ENCODE measurements at places on chromosomes 7 and 10.

DNA sequence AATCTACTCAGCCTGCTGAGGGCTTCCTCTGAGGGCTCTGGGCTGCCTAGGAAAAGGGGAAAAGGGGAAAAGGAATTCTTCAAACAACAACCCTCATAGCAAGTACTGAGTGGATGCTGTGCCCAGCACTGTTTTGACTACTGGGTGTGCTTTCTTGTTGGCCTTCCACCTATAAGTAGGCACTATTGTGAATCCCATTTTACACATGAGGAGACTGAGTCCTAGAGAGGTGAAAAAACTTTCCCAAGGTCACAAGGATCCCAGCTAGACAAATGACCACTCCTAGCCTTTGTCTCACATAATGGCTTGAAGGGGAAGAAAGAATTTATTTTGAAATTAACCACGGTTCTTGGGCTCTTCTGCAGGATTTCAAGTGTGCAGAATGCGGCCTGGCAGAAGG lies 17.1 kb downstream of the FGF8 start:
- no peak for DNase-seq

DNA sequence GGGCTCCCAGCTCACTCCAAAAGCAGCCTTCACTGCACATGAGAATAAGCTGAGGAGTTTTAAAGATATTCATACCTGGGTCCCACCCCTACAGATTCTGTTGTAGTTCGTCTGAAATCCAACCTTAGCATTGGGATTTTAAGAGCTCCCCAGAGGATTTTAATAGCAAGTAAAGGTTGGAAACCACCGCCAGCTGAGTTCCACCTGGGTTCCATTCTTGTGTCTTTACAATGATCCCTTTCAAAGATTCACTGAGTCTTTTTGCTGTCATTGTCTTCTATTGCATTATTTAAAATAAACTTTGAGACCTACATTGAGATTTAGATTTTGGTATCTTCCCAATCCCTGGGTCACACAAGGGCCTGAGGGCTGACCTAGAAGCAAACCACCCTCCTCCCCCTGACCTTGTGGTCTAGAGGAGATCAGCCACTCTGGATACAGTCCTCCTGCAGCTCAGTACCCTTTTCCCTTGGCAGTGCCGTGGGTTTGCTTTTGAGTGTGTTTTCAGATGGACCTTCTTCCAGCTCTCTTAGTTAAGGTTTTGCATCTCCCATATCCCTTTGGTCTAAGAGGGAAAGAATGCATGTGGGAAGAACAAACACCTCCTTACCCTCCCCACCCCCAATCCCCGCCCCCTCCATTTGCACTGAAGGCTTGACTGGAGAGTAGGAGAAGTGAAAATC lies 22.6 kb upstream of the SIRT1 start:
- no peak for DNase-seq

- DNase-seq = peak; percentile 60
These were observed 820 bp upstream of the NRG3 start for GRCh38 chr10:81873932-81874816.

DNA sequence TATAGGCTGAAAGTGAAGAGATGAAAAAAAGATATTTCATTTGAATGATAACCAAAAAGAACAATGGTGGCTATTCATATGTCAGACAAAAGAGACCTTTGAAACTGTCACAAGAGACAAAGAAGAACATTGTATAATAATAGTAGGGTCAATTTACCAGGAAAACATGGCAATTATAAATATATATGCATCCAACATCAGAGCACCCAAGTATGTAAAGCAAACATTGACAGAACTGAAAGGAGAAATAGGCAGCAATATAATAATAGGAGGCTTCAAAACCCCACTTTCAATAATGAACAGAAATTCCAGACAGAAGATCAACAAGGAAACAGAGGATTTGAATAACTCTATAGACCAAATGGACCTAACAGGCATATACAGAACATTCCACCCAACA lies 876.2 kb downstream of the GRID1 start:
- no peak for DNase-seq

Measured in NCI-H446 (cell line).